ENCODE measurements at places on chromosomes 5 and 9. TPM values are rescaled to one million over a fixed set of nuclear protein-coding genes. Genes with fewer than 3 reads are reported as not detected.

- H3K27me3 ChIP-seq, result no peaks in the 10 kb centered on the region
- H3K36me3 ChIP-seq, result no peaks in the 10 kb centered on the region
- H3K4me3 ChIP-seq, result peak overlapping the region; percentile 42
- peaks cover 42% of the 10 kb centered on the region for H3K4me1 ChIP-seq
- H3K27ac ChIP-seq, result no peak overlapping the region
- no peak for ATAC-seq
These were observed 12.0 kb upstream of the ACSL6 start for GRCh38 chr5:132023258-132024116.

DNA sequence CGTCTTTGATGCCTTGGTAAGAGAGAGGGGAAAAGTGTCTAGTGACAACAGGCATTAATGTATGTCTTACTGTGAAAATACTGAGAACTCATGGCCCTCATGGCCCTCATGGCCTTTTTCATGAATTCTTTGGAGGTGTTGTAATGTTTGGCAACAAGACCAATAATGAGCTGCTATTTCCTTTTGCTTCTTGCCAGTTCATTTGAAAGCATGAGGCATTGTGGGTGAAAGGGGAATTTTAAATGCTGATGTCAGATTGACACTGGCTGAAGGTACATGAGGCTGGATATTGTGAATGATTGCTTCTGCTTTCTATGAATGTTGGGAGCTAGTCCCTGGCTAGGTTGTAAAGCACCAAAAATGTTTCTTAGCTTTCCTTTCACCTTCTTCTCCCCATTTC, 79.2 kb downstream of the DOCK2 start:
- no peaks in the 10 kb centered on the region for H3K27me3 ChIP-seq
- no peak overlapping the region for H3K4me3 ChIP-seq
- H3K27ac ChIP-seq, result peak overlapping the region; percentile 79
- peak; percentile 44 for ATAC-seq
- H3K4me1 ChIP-seq, result peaks cover 18% of the 10 kb centered on the region

INSYN2B gene
- not detected for total RNA-seq

- H3K27ac ChIP-seq, result no peak overlapping the region
- H3K4me3 ChIP-seq, result no peak overlapping the region
- ATAC-seq, result no peak
- no peaks in the 10 kb centered on the region for H3K36me3 ChIP-seq
- peaks cover 4% of the 10 kb centered on the region for H3K27me3 ChIP-seq
These were observed 297 bp downstream of the LCN8 start for GRCh38 chr9:136757751-136758140.

IL3 gene
- 9.0 TPM for total RNA-seq

CENPH gene
- total RNA-seq, result 49.4 TPM

- no peak overlapping the region for H3K27ac ChIP-seq
- H3K4me1 ChIP-seq, result no peaks in the 10 kb centered on the region
- no peaks in the 10 kb centered on the region for H3K36me3 ChIP-seq
These were observed 4.5 kb downstream of the FANCC start for GRCh38 chr9:95313010-95313498.

- peaks cover 38% of the 10 kb centered on the region for H3K4me1 ChIP-seq
- peaks cover 23% of the 10 kb centered on the region for H3K36me3 ChIP-seq
- H3K4me3 ChIP-seq, result no peak overlapping the region
- H3K27me3 ChIP-seq, result no peaks in the 10 kb centered on the region
These were observed 52.5 kb downstream of the IQGAP2 start for GRCh38 chr5:76455531-76456133.

- H3K27ac ChIP-seq, result no peak overlapping the region
- no peak for ATAC-seq
- H3K4me3 ChIP-seq, result peak overlapping the region; percentile 66
- H3K4me1 ChIP-seq, result peaks cover 22% of the 10 kb centered on the region
- peaks cover 7% of the 10 kb centered on the region for H3K36me3 ChIP-seq
These were observed 2.3 kb upstream of the SLC9A3 start for GRCh38 chr5:526456-527088.

GRCh38 chr5:113292462-113292861, 142.3 kb downstream of the TSSK1B start:
- H3K4me3 ChIP-seq, result peak overlapping the region; percentile 83
- peaks cover 12% of the 10 kb centered on the region for H3K4me1 ChIP-seq
- ATAC-seq, result no peak
- H3K27me3 ChIP-seq, result peaks cover 5% of the 10 kb centered on the region
- no peak overlapping the region for H3K27ac ChIP-seq
- H3K36me3 ChIP-seq, result no peaks in the 10 kb centered on the region

- H3K36me3 ChIP-seq, result no peaks in the 10 kb centered on the region
- no peak overlapping the region for H3K4me3 ChIP-seq
- peaks cover 32% of the 10 kb centered on the region for H3K4me1 ChIP-seq
- no peaks in the 10 kb centered on the region for H3K27me3 ChIP-seq
These were observed 204.3 kb downstream of the PIK3R1 start for GRCh38 chr5:68419637-68420452.

GRCh38 chr5:131615957-131616356, 19.1 kb downstream of the RAPGEF6 start:
- ATAC-seq, result no peak
- no peak overlapping the region for H3K4me3 ChIP-seq
- peak overlapping the region; percentile 36 for H3K27ac ChIP-seq
- no peaks in the 10 kb centered on the region for H3K27me3 ChIP-seq

DNA sequence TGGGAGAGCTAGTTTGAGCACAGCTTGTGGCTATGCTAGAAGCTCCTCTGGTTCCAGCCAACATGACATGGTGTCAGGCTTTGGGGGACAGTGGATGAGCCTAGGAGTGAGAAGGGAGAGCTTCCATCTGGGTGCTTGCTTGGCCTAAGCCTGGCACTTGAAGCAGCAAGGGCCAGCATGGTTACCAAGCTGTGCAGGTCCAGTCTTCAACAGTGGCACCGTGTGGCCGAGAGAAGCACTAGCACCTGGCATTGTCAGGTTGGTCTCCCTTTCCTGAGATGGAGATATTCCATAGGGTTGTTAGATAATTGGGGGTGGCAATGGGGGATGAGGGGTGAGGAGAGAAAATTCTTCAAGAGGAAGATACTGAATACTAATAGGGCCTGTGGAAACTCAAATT, 261.9 kb downstream of the PBX3 start:
- H3K4me3 ChIP-seq, result no peak overlapping the region
- ATAC-seq, result no peak
- peaks cover 6% of the 10 kb centered on the region for H3K27me3 ChIP-seq
- H3K27ac ChIP-seq, result no peak overlapping the region
- no peaks in the 10 kb centered on the region for H3K36me3 ChIP-seq

DNA sequence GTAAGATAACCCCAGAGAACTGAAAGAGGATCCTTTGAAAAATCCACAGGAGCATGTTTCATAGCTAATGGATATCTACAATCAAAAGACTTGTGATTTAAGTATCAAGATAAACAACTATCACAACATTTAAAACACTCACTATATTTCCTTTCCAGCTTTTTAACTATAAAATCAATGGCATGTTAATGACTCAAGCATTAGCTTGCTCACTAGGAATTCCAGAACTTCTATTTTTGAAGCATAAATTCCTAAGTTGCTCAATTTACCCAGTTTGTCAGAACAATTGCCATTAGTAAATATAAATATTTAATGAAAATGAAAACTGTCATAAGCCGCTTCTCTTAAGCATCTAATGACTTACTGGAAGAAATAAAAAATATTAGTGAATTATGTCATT, 355.3 kb downstream of the PRELID2 start:
- H3K36me3 ChIP-seq, result no peaks in the 10 kb centered on the region
- H3K27me3 ChIP-seq, result no peaks in the 10 kb centered on the region
- no peak overlapping the region for H3K27ac ChIP-seq
- no peak overlapping the region for H3K4me3 ChIP-seq
- ATAC-seq, result no peak
- H3K4me1 ChIP-seq, result no peaks in the 10 kb centered on the region

FOXD4L3 gene
- 0.16 TPM for total RNA-seq

- no peak overlapping the region for H3K27ac ChIP-seq
- no peaks in the 10 kb centered on the region for H3K4me1 ChIP-seq
- H3K4me3 ChIP-seq, result no peak overlapping the region
- peaks cover 7% of the 10 kb centered on the region for H3K27me3 ChIP-seq
These were observed 221.2 kb upstream of the ANKH start for GRCh38 chr5:15092801-15093200.

GRCh38 chr9:133603135-133603927, 5.9 kb downstream of the FAM163B start:
- H3K27me3 ChIP-seq, result peaks cover 2% of the 10 kb centered on the region
- ATAC-seq, result no peak
- no peak overlapping the region for H3K4me3 ChIP-seq
- no peaks in the 10 kb centered on the region for H3K4me1 ChIP-seq
- no peaks in the 10 kb centered on the region for H3K36me3 ChIP-seq
- no peak overlapping the region for H3K27ac ChIP-seq

- no peaks in the 10 kb centered on the region for H3K36me3 ChIP-seq
- H3K27me3 ChIP-seq, result no peaks in the 10 kb centered on the region
- H3K27ac ChIP-seq, result peak overlapping the region; percentile 62
- peak; percentile 50 for ATAC-seq
These were observed 3.2 kb downstream of the SNX30 start for GRCh38 chr9:112753725-112754124.

- H3K4me3 ChIP-seq, result no peak overlapping the region
- no peak for ATAC-seq
- no peaks in the 10 kb centered on the region for H3K4me1 ChIP-seq
- H3K27me3 ChIP-seq, result no peaks in the 10 kb centered on the region
- no peak overlapping the region for H3K27ac ChIP-seq
These were observed 38.3 kb upstream of the RORB start for GRCh38 chr9:74458832-74459231.

- no peak overlapping the region for H3K4me3 ChIP-seq
- peaks cover 26% of the 10 kb centered on the region for H3K27me3 ChIP-seq
- no peak for ATAC-seq
- no peak overlapping the region for H3K27ac ChIP-seq
- no peaks in the 10 kb centered on the region for H3K4me1 ChIP-seq
These were observed 30.4 kb downstream of the GABBR2 start for GRCh38 chr9:98678244-98678842.

ASPN gene
- total RNA-seq, result not detected

- no peak overlapping the region for H3K4me3 ChIP-seq
- ATAC-seq, result peak; percentile 19
- peaks cover 1% of the 10 kb centered on the region for H3K4me1 ChIP-seq
- H3K27ac ChIP-seq, result peak overlapping the region; percentile 59
- H3K27me3 ChIP-seq, result no peaks in the 10 kb centered on the region
These were observed 5.9 kb downstream of the SLC23A1 start for GRCh38 chr5:139377226-139377625.

DNA sequence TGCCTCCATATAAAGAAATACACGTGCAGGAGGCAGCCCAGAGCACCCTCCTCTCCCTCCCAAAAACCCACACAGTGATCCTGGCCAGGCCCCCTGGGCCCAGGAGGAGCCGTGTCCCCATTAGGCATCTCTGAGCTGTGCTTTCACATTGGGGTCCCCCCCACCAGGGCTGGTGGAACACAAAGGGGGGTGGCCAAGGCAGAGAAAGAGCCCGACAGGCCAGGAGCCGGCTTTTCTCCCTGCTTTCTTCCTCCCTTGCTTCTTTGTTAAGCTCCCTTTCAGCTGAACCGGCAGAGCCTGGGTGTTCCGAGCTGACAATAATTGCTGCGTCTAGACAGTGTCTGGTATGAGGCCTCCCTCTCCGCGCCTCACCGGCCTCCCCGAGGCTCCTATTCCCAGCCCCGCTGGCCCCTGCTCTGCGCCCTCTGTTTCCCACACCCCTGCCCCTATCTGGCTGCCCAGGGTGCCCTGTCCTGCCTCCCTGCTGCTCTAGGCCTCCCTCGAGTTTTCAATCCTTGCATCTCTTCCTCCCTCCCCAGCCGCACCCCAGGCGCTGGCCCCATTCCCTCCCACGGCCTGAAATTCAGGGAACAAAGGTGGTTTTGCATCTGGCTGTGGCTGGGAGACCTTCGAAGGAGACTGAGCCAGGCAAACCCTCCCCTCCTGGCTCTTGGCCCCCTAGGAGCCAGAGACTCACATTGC, 120.6 kb downstream of the C9orf50 start:
- ATAC-seq, result no peak
- H3K36me3 ChIP-seq, result peaks cover 48% of the 10 kb centered on the region
- H3K4me1 ChIP-seq, result peaks cover 30% of the 10 kb centered on the region
- no peaks in the 10 kb centered on the region for H3K27me3 ChIP-seq
- H3K4me3 ChIP-seq, result no peak overlapping the region
- peak overlapping the region; percentile 70 for H3K27ac ChIP-seq

FOXD4L6 gene
- not detected for total RNA-seq

- H3K27ac ChIP-seq, result no peak overlapping the region
- no peak for ATAC-seq
- no peaks in the 10 kb centered on the region for H3K27me3 ChIP-seq
- no peaks in the 10 kb centered on the region for H3K36me3 ChIP-seq
These were observed 148.3 kb upstream of the IER5L start for GRCh38 chr9:129326061-129327005.

DNA sequence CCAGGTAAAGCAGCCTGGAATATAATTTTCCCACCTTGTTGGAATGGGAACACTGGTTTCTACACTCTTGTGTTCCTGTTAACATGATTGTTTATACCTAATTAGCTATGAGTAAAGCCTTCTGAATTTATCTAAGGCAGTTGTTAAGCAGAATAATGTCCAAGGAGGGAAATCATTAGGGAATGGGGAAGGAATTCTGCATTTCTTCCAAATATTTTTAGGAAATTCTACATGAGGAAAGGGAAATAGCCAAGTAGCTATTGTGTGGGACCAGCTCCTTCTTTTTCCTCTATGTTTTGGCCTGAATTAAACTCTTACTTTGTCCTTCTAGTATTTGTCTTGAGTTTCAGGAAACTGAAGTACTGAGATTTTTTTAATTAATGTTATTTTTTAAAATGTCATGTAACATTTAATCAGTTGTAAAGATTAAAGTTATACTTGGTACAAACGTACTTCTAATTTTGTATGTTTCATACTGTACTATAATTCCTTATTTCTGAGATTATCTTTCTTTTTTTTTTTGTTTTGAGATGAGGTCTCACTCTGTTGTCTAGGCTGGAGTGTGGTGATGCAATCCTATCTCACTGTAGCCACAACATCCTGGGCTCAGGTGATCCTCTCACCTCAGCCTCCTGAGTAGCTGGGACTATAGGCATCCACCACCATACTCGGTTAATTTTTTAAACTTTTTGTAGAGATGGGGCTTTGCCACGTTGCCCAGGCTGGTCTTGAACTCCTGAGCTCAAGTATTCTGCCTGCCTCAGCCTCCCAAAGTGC, 28.5 kb downstream of the ANKDD1B start:
- no peak for ATAC-seq
- H3K27ac ChIP-seq, result no peak overlapping the region
- no peaks in the 10 kb centered on the region for H3K4me1 ChIP-seq

ACER2 gene
- total RNA-seq, result 3.1 TPM

DNA sequence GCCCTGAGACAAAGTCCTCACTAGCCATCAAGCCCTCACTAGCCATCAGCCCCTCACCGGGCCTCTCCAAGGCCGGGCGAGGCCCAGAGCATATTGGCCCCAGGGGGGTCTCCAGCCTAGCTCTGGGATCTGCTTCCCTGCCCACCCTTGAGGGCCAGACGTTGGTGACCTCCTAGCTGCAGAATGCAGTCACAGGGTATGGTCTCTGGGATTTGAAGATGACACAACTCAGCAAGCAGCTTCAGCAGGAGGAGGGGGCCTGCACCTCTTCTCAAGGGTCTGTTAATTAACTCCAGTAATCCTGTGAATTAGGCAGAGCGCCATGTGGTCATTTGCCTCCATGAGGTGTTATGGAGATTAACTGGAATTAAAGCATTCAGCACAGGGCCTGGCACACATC, 116.9 kb upstream of the SPOCK1 start:
- H3K4me1 ChIP-seq, result no peaks in the 10 kb centered on the region
- H3K36me3 ChIP-seq, result peaks cover 3% of the 10 kb centered on the region
- ATAC-seq, result no peak

All from activated T-helper 17 cell treated with anti-CD3 and anti-CD28 coated beads, Interleukin-2, amount 50 U/mL, for 72 hours (primary cell).